ENCODE measurements at places on chromosomes 5 and 9.

DNA sequence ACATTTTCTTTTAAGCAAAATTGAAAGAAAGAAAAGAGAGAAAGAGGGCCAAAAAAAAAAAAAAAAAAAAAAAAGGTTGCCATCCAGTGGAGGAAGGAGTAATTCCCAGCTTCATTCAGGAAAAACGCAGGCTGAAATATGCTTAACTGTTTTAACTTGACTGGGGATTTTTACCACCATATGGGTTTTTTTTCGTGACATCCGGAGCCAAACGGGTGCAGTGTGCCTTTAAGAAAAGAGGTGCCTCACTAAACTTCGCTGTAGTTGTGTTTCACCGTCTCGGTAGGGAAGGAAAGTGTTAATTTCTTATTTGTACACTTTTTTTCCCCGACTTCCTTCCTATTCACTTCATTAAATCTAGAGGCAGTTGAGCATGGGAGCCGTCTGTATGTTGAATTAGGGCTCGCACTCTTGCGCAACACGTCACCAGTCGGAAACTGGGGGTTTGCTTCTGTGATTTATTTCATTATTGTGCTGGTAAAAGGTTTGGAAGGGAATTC lies 143.0 kb downstream of the SMARCA2 start:
- DNase-seq: peak; percentile 53

- no peak for DNase-seq
Observed at GRCh38 chr5:149274939-149275338, 3.3 kb downstream of the AFAP1L1 start.

DNA sequence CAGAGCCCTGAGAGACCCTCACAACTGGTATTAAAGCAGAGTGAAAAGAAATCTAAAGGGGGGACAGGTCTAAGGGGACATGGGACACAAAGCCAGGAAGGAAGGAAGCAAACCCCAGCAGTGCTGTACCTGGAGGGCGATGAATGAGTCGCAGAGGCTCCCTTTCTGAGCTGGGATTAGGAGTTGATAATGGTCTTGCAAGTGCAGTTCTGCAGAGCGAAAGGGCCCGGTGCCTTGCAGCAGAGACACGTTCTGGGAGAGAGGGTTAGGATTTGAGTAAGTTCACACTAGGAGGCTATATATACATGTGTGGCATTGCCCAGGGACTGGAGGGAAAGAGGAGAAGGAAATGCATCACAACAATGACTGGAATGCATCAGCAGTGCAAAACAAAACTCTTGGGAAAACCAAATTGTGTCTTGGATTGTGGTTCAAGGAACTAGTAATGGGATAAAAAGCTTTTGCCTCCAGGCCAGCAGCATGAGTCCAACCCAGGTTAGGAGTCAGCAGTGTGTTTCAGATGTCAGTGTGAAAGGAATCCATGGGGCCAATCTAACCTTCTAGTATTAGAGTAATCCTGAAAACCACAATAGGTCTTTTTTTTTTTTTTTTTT lies 38.8 kb upstream of the LIFR start:
- no peak for DNase-seq

GRCh38 chr9:101428909-101429308 lies 6.7 kb downstream of the ALDOB start:
- no peak for DNase-seq
